Stimulated activated CD4-positive, alpha-beta T cell treated with anti-CD3 and anti-CD28 coated beads, Interleukin-4, amount 100 ng/mL, for 24 hours (primary cell): ENCODE measurements at places on chromosomes 2 and 18.
A peak's percentile ranks its signal among the peaks of the same experiment; 100 is the strongest.

DNA sequence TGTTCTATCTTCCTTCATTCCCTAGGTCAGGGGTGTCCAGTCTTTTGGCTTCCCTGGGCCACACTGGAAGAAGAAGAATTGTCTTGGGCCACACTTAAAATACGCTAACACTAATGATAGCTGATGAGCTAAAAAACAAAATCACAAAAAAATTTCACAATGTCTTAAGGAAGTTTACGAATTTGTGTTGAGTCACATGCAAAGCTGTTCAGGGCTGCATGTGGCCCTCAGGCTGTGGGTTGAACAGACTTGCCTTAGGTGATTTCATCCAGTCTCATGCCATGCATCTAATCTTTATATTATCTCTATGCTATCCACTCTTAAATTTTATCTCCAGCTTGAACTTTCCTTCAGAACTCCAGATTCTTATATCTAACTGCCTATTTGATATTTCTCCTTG, 80.1 kb downstream of the CCDC85A start:
- no peak for DNase-seq

DNA sequence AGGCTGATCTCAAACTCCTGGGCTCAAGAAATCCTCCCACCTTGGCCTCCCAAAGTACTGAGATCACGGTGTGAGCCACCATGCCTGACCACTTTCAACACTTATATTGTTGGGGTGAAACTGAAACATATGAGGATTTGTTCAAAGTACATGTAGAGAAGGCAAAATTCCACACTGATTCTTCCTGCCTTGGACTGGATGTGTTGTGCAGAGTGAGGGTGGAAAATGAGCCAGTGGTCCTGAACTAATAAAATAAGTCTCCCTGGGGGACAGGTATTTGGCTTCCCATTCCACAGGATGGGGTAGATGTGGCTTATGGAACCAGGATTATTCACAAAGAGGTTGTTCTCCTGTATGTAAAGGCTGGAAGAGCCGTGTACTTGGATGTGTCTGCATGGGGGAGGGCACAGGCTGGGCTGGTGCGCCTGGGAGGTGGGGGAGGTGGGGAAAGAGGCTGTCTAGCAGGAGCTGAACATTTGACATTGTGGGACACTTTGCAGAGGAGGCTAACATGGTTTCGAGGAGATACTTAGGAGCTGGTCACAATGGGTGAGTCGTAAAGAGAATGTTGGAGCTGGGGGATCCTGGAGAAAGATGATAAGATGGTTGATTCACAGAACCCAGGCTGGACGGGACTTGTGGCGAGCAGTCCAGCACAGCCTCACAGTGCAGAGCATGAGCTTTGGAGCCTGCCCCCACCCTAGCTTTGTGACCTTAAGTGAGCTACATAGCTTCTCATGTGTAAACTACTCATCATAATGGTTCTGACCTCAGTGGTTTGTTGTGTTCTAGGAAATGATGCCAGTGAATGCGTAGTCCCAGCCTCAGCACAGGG, at the start of gene TXNDC2:
TSS of gene TXNDC2 (plus strand) at position 804 of the 835 bp plus-strand sequence. CDS start 708 bp downstream, outside the sequence.
- no peak for DNase-seq

DNA sequence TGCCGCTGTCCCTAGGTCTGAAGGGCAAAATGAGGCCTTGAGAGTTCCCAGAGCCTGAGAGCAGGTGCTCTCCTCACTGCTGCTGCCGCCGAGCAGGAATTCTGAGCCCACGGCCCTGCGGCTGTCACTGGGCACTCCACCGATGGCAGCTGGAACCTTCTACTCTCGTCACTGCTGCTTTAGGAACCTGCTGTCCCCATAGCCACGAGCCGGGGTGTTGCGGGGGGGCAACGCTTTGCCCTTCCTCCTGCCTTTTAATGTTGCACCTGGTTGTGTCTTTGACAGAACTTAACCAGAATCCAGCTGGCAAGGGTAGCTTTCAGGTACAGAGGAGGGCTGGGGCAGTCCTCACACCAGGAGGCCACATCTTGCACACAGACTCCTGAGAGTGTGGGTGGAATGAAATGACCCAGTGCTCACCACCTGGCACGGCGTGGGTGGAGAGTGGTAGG, 32.3 kb downstream of the NCK2 start:
- no peak for DNase-seq

DNA sequence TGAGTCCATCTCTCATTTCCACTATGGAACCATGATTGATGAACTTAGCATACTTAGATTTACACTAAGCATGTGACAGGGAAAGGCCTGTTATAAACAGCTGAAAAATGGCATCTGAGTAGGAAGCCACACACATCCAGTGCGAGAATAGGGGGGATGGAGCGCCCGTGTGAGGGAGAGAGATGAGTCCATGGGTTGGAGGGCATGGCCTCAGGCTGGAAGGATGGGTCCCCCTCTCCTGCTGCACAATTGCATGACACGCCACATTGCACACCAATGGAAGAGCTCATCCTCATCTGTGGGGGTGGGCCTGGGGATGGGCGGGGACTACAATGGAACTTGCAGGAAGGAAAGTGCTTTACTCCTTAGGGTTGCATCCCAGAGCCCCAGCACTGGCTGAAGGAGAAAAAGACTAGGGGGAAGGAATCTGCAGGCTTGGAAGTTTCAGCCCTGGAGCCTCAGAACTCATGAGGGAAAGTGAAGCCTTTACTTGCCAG, 46.4 kb upstream of the CXCR4 start:
- DNase-seq = no peak

- DNase-seq = no peak
Observed at GRCh38 chr2:69099541-69099940, 86.6 kb downstream of the ANTXR1 start.

DNA sequence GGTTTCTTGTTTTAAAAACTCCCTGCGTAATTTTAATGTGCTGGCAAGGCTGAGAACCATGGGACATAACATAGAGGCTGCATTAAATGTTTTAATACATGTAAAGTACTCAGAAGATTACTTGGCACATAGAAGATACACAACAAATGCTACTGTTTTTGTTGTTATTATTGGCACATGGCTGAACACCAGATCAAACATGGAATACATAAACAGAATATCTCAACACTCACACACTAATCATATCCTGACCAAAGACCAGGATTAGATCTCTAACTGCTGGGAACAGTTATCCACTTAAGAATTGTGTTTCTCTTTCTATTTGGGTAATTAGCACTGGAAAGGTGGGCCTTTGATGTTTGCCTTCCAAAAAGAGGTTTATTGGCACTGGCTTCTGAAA, 69.3 kb downstream of the KCNE4 start:
- no peak for DNase-seq

- DNase-seq = no peak
Observed at GRCh38 chr18:79422022-79422782, 26.5 kb downstream of the NFATC1 start.

- DNase-seq = no peak
Observed at GRCh38 chr18:79629249-79629558, 50.4 kb upstream of the CTDP1 start.

GRCh38 chr2:96161898-96162297, 16.7 kb upstream of the DUSP2 start:
- DNase-seq = no peak

DNA sequence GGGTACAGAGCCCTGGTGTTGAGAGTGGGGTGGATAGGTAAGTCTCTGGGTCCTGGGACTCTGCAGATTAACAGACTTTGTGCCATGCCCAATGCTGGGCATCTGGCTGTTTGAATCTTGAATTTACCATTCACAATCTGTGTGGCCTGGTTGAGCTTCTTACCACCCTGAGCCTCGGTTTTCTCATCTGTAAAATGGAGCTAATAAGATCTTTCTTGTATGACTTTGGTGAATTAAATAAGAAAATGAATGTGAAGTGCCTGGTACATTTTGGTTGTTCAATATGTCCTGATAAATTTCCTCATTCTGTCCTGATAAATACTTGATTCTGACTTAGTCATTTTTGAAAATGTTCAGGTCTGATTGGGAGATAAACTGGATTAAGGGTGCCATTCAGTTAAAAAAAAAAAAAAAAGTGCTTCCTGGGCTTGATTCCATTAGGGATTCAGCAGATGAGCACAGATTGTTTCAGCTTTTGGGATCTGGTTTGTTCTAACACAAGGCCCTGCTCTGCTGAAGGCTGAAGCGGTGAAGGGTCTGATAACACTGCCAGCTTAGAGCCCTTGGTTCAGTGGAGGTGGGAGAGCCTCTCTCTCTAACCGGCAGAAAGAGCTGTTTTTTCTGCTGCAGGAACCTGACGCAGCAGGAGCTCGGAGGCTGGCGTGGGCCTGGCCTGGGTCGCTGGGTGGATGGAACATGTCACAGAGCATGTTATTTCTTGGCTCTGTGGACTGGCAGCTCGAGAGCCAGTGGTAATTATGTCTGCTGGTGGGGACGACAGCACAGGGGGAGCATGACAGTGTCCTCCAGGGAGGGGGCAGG, 84.5 kb upstream of the MCFD2 start:
- no peak for DNase-seq

GRCh38 chr2:128250229-128251025, 68.2 kb downstream of the HS6ST1 start:
- DNase-seq = no peak

- no peak for DNase-seq
Observed at GRCh38 chr2:109473616-109474318, 140.0 kb downstream of the SEPTIN10 start.

DNA sequence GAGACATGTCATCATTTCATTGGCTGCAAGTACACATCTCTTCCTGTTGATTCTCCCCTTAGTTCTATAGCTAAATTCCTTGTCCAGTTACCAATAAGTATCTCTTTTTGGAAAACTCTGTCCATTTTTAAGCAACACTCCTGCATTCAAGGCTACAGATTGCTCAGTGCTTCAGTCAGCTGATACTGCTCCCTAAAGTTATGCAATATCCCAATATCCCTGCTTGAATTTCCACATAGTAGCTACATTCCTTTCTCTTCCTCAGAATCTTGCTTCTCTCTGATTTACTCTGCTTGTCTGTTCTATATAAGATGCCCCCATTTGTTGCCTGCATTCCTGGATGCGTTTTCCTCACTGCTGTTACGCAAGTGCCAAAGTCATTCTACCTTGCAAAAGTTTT, 109.8 kb downstream of the PARD3B start:
- no peak for DNase-seq

DNA sequence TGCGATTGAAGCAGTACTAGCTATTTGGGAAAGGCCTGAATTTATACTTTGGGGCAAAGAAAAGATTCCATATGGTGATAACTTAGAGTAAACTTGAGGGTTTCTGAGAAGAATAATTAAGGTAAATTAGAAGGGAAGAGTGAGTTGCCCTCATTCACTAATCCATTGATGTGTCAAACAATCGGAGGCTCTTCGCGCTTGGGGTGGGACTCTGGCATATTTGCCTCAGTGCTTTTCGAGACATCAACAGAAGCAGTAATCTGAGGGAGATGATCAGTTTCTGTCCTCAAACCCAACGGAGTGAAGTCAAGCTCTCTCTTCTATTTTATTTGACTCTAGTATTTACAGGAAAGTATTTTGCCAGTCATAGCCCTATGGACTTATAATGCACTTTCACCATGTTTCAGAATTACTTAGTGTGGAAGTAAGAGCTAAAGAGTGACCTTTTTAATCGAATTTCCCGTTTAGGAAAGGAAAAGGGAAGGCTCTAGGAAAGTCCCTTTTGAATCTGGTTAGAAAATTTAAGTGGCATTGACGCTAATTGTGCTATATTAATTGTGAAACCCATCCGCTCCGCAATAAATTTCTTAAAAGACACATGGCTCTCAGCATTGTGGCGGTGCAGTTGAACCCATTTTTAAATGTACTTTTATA, 1.3 kb downstream of the RAB10 start:
- no peak for DNase-seq

- DNase-seq = peak; percentile 11
Observed at GRCh38 chr2:68225119-68225632, 27.2 kb downstream of the PPP3R1 start.
